ENCODE measurements at places on chromosomes 3 and 15. TPM values are rescaled to one million over a fixed set of nuclear protein-coding genes. Genes with fewer than 3 reads are reported as not detected.

The GOLGA8T gene
- total RNA-seq = not detected

The ADGRG7 gene
- not detected for total RNA-seq

The GOLGA8B gene
- total RNA-seq = 132 TPM

The CLEC3B gene
- total RNA-seq = not detected

The ERICH6 gene
- total RNA-seq = 0.39 TPM

The P2RY1 gene
- total RNA-seq = 0.18 TPM

The CHRNB4 gene
- total RNA-seq = not detected

The SGO1 gene
- total RNA-seq = 15.6 TPM

The PTX3 gene
- total RNA-seq = not detected

The SEMA3G gene
- total RNA-seq = 0.13 TPM

The SLC30A4 gene
- total RNA-seq = 3.3 TPM

The MOBP gene
- not detected for total RNA-seq

The CEMIP gene
- total RNA-seq = not detected

The KY gene
- not detected for total RNA-seq

The BTBD1 gene
- total RNA-seq = 55.5 TPM

The IQCF5 gene
- total RNA-seq = not detected

The CLCN2 gene
- 7.3 TPM for total RNA-seq

The UPK1B gene
- total RNA-seq = not detected

The UROC1 gene
- total RNA-seq = not detected

The RBPMS2 gene
- total RNA-seq = not detected

The LAMB2 gene
- total RNA-seq = 0.58 TPM

The KBTBD13 gene
- not detected for total RNA-seq

The IL16 gene
- total RNA-seq = 73.4 TPM

The SLC2A2 gene
- not detected for total RNA-seq

The ITGA11 gene
- total RNA-seq = not detected

The ATP2B2 gene
- not detected for total RNA-seq

The CPN2 gene
- total RNA-seq = not detected

The DOCK3 gene
- 2.1 TPM for total RNA-seq

The RHOV gene
- total RNA-seq = 0.24 TPM

The CHRD gene
- 0.04 TPM for total RNA-seq

The SERPINI2 gene
- total RNA-seq = not detected

The NCK1 gene
- total RNA-seq = 33.3 TPM

The RASA2 gene
- 36.4 TPM for total RNA-seq

The ZNF660 gene
- total RNA-seq = 0.35 TPM

The CCR9 gene
- total RNA-seq = 7.3 TPM

The LRRN1 gene
- 0.39 TPM for total RNA-seq

The ISLR2 gene
- not detected for total RNA-seq

The GOLGA6D gene
- not detected for total RNA-seq

The GABRG3 gene
- not detected for total RNA-seq
